ENCODE measurements at places on chromosomes 4 and X. TPM values are rescaled to one million over a fixed set of nuclear protein-coding genes. Genes with fewer than 3 reads are reported as not detected.

- DNase-seq = no peak
Measured at GRCh38 chr4:2598511-2599303, 62.3 kb downstream of the FAM193A start.

DNA sequence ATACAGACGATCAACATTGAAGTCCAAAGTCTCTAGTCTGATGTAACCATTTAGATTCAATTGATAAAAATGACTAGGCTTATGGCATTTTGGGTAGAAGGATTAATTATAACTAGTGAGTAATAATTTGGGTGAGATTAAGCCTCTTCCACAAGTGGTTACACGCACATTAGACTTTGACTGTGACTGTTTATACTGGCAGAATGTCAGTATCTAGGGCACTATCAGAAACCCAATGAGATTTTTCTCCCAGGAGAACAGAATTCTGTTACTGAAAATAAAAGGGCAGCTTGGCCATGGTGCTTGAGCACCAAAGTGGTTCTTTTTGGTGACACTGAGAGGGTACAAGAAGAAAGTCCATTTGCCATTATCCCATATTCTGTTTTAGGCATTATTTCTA lies 3.3 kb downstream of the PLS3 start:
- DNase-seq = no peak

- DNase-seq = no peak
Measured at GRCh38 chr4:10753336-10753735, 68.8 kb upstream of the CLNK start.

DNA sequence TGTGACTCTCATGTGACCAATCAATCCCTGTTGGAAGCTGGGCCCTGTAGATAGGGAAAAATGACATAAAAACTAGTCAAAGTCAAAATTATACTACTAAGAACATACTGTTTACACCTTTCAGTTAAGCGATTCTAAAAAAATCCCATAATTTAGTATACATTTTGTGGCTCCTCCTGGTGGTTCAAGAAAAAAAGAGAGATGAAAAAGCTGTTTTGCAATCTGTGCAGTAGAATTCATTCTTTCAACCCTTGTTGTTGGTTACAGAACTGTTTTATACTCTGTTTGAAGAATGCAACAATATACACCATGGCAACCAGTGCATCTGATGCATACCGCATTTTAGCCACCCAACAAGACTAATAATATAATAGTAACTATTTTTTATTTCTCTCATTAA lies 66.8 kb upstream of the ANK2 start:
- no peak for DNase-seq

DNA sequence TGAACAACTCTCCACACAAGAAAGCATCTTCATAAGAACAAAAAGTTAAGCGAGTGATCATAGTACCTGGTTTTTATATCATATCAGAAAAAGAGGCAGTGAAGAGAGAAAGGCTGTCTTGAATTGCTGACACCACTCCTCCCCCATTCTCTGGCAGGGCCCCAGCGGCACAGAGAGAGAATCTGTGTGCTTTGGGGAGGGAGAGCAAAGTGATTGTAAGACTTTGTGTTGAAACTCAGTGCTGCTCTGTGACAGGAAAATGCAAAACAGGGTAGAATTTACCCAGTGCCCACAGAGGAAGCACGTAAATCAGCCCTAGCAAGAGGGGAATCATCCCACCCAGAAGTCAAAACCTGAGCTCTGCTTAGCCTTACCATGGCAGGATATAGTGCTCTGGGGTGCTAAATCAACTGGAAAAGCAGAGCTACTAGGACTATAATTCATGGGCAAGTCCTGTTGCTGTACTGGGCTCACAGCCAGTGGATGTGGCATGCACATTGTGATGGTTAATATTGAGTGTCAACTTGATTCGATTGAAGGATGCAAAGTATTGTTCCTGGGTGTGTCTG lies 174.6 kb downstream of the PRR32 start:
- DNase-seq = no peak

Gene SLC2A9
- 1.1 TPM for total RNA-seq

- DNase-seq = no peak
Measured at GRCh38 chrX:134948333-134949241, 42.2 kb upstream of the SMIM10 start.

Gene ADH7
- total RNA-seq = not detected

GRCh38 chr4:80446664-80447063 lies 111.1 kb downstream of the CFAP299 start:
- DNase-seq = no peak

Gene SMR3B
- total RNA-seq = not detected

- DNase-seq = no peak
Measured at GRCh38 chr4:64889906-64890610, 480.8 kb upstream of the TECRL start.

DNA sequence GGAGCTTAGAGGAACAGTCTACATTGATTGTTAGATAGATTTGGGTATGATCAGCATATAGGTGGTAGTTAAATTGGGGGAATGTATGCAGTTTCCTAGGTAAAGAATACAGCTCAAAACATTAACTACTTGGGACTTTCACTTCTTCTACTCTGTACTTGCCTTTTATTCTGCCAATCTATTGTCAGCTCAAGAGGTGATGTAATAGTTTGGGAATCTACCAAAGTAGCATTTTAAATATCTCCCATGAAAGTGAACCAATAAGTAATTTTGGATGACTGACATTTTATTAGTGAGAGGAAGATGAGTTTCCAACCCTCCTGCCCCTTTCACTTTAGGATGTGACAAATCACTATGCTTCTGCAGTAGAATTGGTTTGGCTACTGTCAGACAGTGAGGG lies 43.4 kb downstream of the NUDT6 start:
- DNase-seq = no peak

DNA sequence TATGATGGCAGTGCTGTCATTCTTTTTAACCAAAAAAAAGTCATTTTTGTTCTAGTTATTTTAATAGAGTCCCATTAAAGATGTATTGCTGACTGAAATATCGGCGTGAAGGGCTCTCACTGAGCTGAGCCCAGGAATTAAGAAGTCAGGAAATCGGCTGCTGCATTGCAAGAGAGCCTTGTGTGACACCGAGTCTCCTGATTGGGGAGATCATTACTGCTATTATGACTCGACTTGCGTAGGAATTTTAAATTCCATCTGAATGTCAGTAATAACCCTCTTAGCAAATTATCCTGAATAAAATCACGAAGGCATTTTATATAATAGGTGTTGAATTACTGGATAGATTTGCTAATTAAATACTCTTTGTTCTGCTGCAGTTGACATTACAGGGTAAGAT lies 111.5 kb downstream of the POLA1 start:
- DNase-seq = no peak

Gene CSAG2
- not detected for total RNA-seq

DNA sequence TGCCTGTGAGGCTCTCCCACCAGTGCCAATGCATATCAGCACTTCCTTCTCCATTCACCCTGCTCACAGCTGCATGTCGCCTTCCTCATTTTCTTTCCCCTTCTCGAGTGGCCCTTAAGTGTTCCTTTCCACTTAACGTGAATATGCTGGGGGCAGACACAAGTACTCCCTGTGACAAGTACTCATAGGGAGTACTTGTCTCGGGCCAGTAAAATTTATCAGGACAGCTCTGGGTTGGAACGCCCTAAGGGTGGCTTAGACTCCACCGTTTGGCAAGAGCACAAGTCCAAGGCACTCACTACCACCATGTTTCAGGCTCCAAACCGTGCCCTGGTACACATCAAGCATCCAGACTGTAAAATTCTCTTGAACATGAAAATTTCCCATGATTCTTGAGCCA lies 3.9 kb upstream of the LDOC1 start:
- no peak for DNase-seq

DNA sequence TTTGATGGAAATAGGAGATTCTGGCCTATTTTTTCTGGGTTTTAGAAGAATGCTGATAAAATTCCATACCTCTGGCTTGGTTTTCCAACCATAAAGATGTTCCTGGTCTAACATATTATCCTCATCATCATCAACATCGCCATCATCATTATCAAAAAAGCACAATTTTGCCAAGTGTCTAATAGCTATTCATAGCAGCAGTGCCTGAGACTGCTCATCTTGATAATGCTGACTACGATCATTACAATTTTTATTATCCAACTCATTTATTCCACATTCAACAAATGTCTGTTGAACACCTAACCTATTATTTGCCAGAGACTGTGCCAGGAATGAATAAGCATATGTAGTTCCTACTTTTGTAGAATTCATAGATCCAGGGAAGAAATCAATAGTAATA lies 303.5 kb upstream of the GATB start:
- DNase-seq = no peak

Gene GIMD1
- total RNA-seq = not detected

DNA sequence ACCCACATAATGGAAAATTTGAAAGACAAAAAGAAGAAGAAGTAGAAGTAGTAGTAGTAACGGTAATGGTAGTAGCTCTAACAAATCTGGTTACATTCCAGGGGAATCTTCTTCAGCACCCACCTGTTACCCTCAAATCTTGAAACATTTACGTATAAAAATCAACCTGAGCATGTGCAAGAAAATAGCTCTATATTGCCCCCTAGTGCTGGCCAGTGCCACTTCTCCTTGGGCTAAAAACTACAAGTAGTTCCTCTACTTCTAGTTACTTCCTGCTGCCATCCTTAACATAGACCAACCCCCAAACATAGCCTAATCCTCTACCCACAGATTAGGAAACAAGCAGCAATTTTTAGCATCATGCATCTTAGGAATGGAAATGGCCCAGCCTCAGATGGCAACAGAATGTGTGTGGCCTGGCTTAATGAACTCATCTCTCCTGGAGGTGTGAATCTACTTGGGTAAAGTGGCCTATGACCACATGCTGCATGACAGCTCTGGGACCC lies 3.1 kb downstream of the PDGFC start:
- DNase-seq = no peak

DNA sequence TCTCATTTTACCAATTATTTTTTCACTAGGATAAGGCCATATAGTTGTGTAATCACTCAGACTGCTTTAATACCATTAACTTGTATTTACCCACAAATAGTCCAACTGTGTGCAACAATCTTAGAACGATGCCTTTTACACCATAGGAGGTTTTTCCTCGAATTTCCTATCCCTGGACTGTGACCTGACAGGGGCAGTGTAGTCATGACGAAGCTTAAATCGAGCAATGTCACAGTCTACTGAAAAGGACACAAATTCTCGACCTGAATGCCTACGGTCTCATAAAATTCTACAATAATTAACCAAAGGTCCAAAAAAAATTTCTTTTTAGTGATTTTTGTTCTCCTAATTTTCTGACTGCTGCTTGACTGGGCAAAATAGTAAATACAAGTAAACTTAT lies 208.9 kb downstream of the ADAMTS3 start:
- no peak for DNase-seq

- DNase-seq = no peak
Measured at GRCh38 chr4:180852738-180853137, 1390.5 kb upstream of the TENM3 start.

Gene WDR13
- 51.6 TPM for total RNA-seq

Gene LGI2
- not detected for total RNA-seq

Gene CXorf49
- not detected for total RNA-seq

- no peak for DNase-seq
Measured at GRCh38 chrX:116657071-116657470, 194.3 kb upstream of the CT83 start.

GRCh38 chr4:110671679-110672078 lies 48.8 kb upstream of the PITX2 start:
- DNase-seq = no peak

GRCh38 chr4:14111730-14112181 lies 484.2 kb upstream of the BOD1L1 start:
- no peak for DNase-seq

DNA sequence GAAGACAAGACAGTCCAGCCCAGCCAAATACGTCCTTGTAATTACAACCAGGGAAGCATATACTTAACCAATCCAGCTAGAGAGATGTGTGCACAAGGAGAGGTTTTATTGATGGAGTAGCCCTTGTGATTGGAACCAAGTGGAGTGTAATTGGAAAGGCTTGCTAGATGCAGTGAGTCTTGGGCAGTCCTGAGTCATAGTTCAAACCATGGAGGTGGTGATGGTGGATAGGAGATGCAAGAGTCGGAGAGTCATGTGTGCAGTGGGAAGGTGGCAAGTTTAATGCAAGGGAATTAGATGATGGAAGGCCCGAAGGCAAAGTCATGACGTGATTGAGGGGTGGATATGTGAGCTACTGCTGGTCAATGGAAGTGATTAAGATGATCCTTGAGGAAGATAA lies 63.7 kb downstream of the PHEX start:
- no peak for DNase-seq

GRCh38 chr4:3401436-3402171 lies 40.2 kb upstream of the HGFAC start:
- DNase-seq = no peak

- no peak for DNase-seq
Measured at GRCh38 chrX:791479-792034, 161.0 kb downstream of the SHOX start.

Gene FGF13
- total RNA-seq = not detected

- DNase-seq = no peak
Measured at GRCh38 chrX:103356130-103356798, at the start of gene TCEAL9. Gene TCEAL9 (plus strand): TSS chrX:103356506. CDS start chrX:103357685, 1,179 bp downstream.

Gene TRMT44
- 34.9 TPM for total RNA-seq

DNA sequence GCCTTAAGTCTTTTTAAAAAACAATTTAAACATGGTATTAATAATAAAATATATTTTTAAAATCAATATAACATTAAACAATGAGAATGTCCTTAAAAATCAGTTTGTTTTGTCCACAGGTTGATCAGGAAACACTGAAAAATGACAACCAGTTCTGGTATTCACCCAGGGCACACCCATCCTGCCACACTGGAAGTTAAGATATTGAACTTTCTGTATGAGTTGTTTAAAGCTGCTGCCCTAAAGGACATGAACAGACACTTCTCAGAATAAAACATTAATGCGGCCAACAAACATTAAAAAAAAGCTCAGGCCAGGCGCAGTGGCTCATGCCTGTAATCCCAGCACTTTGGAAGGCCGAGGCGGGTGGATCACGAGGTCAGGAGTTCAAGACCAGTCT lies 15.0 kb upstream of the HOPX start:
- DNase-seq = no peak

DNA sequence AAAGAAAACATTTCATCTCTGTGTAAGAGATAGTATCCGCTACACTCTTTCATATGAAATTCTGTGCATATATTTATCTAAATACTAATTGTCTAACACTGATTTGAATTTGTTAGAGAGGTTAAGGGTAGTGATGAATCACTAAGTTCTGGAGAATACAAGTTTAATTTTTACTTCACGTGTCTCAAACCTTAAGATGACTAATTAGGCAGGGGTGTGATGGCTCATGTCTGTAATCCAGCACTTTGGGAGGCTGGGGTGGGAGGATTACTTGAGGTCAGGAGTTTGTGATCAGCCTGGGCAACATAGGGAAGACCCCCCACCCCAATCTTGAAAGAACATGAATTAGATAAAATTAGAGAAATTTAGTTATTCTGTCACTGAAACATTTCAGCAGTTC lies 2241.9 kb downstream of the PCDH7 start:
- no peak for DNase-seq

GRCh38 chrX:25600776-25601175 lies 537.4 kb upstream of the MAGEB18 start:
- DNase-seq = no peak

All from CD8-positive, alpha-beta T cell (primary cell).